ENCODE measurements at places on chromosomes 1 and 21. TPM values are rescaled to one million over a fixed set of nuclear protein-coding genes. Genes with fewer than 3 reads are reported as not detected.
A peak's percentile ranks its signal among the peaks of the same experiment; 100 is the strongest.

- DNase-seq, result no peak
Measured at GRCh38 chr1:41435570-41436178, 48.8 kb downstream of the EDN2 start.

GRCh38 chr1:40226192-40226591 lies 21.5 kb upstream of the TMCO2 start:
- peak; percentile 31 for DNase-seq

DNA sequence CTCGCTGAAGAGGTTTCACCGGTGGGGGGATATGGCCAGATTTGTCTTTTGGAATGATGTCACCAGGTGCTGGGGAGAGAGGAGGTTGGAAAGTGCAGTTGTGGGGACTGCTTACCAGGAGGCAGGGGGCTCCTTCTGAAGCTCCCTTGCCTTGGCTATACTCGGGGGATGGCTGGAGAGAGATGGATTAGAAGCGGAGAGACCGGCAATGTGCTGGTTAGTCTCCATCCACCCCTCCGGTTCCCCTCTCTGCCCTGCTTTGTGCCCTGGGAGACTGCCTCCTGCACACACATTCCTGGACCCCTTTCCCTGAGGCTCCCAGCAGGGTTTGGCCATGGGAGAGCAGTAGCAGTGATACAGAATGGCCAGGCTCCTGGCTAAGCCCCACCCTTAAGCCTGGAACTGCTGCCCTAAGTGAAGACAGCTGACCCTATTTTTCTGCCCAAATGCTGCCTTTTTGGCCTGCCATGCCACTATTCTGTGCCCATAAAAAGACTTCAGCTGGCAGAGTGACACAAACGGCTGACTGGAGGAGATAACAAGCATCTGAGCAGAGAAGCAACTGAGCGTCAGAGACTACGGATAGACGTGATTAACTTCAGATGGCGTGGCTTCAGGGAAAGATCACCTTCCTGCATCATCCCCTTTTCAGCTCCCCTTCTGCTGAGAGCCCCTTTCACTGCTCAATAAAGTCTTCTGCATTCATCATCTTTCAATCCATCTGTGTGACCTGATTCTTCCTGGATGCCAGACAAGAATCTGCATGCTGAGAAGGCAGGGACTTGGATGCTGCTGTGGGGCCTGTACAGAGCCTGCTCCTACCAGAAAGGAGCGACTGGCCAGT lies 14.5 kb upstream of the VPS13D start:
- DNase-seq, result no peak

- no peak for DNase-seq
Measured at GRCh38 chr1:66266350-66266749, 267.6 kb upstream of the SGIP1 start.

- no peak for DNase-seq
Measured at GRCh38 chr1:62625415-62625814, 28.1 kb downstream of the ANGPTL3 start.

- DNase-seq, result no peak
Measured at GRCh38 chr1:117320515-117320914, 46.7 kb upstream of the MAN1A2 start.

Gene MYOG
- polyA plus RNA-seq, result 0.66 TPM

Gene CLDN14
- not detected for polyA plus RNA-seq

Gene RGS13
- polyA plus RNA-seq, result 2.3 TPM

Data from large intestine (tissue), 12 donors.